ENCODE measurements at places on chromosomes 6 and 20.

GRCh38 chr6:47137073-47137472 lies 94.9 kb upstream of the ADGRF1 start:
- no peak for DNase-seq

- DNase-seq: no peak
Measured at GRCh38 chr6:42659806-42660205, 62.6 kb downstream of the PRPH2 start.

DNA sequence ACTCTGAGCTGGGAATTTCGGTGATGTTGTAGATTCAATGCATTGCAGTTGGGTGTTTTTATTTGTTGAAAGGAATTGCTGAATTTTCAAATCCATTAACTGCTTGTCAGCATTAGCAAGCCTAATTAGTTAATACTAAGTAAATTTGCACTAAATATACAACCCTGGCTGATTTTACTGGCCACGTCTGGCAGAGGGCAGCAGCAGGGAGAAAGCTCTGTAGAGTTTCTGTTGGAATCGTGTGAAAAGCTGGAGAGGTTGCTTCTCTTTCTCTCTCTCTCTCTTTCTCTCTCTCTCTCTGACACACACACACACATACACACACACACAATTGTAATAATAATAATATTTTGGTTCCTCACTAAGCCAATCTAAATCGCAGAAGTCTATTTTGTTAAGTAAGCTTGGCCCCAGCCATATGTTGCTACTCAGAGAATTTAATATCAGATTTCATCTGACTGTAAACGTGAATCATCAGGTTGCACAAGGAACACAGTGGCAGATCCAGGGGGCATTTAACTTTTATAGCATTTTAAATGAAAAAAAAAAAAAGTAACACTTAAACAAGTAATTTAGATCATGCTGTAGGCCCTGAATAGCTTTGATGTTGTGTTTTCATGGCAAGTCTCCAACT lies 289.5 kb downstream of the ESR1 start:
- no peak for DNase-seq

GRCh38 chr6:52333840-52334200 lies 28.1 kb upstream of the PAQR8 start:
- DNase-seq: no peak

DNA sequence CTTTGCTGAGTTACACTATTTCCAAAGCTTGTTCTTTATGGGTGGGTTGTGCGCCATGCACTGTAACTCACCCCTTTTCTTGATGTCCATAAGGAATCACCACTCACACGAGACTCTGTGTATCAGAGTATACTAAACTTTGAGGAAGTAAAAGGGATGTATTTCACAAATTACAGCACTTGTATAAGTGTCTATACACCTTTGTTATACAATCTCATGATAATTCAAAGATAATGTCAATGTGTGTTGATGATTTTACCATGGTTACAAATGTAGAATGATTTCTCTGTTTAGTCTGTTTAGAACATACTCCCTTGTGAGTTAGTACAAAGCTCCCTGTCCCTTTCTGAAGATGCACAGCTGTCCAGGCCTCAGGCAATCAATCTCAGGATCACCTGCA lies 922.2 kb upstream of the MAP3K7 start:
- DNase-seq: no peak

GRCh38 chr20:12327205-12327604 lies 409.5 kb downstream of the BTBD3 start:
- DNase-seq: no peak

DNA sequence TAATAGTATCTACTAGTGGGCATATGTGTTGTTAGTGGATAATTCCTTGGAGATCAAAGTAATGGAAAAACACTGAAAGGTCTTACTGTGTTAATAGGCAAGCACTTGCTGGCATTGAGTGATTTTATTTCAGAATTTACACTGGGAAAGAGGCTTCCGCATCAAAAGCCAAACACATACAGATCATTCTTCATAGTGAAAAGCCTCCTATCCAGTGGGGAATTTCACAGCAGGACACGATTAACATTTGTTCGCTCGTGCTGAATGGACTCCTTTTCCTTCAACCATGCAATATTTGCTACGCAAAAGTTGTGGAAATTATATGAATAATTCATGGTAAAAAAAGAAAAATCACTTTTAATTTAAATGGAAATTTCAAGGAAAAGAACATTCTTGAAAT lies 26.4 kb downstream of the GABRR1 start:
- DNase-seq: no peak

DNA sequence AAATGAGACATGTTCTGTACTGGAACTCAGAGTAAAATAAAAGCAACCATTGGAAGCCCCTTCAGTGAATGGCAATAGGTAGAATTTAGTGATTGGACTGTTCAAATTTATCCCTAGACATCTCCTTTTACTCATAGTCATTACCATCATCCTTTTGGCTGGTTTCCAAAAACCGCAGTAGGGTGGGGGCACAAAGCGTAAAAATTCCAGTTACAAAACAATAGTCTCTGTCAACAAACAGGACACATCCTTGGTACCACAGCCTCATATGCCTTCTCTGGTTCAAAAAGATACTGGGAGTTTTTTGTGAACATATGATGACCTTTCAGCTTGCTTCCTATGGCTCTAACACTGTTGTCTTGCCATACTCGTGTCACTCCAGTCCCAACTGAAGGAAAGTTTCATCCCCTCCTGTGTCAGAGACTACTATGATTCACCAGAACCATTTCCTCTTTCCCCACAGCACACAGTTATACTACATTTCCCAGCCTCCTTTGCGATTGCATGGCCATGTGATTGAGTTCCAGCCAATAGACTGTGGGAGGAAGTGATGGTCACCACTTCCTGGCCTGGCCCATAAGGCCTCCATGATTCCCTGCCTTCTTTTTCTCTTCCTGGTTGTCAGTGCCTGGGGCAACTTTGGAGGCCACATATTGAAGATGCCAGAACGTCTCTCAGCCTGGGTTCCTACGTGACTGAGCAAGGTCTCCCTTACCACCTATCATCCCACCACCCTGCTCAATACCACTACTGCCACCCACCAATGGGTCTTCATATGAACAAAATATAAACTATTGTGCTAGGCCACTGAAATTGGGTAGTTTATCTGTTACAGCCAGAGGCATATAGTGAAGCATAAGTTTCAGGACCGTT lies 162.4 kb downstream of the ID4 start:
- no peak for DNase-seq

DNA sequence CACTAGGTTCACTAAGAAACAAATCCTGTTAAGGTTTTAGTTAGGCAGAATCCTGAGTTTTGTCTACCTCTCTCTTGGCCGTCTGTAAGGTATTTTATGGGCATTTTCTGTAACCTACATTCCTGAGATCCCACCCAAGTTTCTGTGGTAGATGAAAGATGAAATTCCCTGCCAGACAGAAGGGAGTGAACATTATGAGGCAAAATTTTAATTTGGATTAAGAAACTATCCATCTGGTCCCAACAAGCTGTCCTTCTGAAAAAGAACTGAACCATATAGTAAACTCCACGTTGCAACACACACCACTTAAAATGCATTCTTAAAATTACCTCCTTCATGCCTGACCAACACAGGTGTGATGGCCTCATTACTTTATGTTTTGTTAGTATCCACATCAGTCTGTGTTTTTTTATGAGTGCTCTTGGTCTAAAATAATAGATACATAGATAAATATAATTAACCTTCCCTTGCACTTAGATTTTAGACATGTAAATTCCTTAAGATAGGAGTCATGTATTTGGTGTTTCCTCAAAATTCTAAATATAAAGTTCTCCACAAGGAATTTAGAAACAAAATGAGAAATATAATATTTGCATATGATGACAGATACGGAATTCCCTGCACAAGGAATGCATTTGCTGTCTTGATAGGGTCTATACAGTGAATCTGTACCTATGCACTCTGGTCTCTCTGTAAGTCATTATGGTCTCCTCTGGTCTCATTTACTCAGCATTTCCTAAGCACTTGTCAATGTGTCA lies 86.5 kb downstream of the CHD6 start:
- no peak for DNase-seq

All from NCI-H1436 treated with DMSO at 0.1 percent for 48 hours (cell line).